NCI-H1436 treated with DMSO at 0.1 percent for 48 hours (cell line): ENCODE measurements at places on chromosomes 11 and 22.

DNA sequence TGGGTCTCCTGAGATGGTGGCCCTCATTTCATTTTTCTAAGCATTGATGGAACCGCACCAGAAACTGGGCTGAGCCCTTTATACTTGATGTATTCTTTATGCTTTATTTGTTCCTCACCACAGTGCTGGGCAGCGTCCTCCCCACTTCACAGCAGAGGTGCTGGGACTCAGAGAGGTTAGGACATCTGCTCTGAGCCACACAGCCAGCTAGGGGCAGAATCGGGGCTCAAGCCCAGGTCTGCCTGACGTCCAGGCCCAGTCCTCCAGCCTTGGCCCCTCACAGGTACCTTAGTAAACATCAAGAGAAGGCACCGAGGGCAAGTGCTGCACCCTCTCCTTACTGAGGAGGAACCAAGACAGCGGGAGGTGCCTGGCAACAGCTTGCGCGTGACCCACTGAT lies 20.2 kb upstream of the SHISAL1 start:
- no peak for DNase-seq

DNA sequence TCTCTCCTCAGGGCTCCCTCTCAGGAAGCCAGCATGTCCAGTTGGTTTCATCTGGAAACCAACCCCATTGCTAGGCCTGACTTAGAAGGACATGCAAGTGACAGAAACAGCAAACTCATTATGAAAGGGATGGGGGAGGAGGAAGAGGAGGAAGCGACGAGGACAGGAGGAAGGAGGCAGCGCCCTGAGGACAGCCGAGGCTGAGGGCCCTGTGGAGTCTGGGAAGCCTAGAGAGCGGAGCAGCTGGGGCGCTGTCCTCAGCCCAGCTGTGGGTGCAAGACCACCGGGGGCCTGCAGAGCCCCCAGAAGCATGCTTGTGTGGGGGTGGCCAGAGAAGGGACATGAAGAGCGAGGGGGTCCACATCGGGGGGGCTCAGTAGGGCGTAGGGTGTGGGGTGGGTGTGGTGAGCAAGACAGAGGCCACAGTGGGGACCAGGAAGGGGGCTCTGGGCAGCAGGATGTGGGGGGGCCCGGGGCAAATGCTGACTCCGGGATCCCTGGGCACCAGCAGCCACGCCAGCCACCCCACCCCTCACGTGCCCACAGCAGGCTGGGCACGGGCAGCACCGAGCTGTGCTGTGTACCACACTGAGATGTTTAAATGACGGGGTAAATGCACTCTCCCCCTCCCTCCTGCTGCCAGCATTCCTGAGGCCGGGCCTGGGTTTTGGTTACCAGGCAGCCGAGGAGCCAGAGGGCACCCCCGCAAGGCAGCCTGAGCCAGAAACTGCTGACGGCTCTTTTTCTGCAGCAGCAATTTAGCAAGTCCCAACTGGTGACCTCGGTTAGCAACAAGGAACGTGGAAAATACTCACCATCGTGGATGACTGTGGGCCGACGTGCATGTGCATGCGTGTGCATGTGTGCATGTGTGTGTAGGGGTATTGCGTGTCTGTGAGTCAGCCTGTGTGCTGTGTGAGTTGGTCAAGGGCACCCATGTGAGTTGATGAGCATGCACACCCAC lies 82.7 kb upstream of the LINC01488 start:
- no peak for DNase-seq

- no peak for DNase-seq
Observed at GRCh38 chr11:9396310-9396709, 11.9 kb downstream of the IPO7 start.

DNA sequence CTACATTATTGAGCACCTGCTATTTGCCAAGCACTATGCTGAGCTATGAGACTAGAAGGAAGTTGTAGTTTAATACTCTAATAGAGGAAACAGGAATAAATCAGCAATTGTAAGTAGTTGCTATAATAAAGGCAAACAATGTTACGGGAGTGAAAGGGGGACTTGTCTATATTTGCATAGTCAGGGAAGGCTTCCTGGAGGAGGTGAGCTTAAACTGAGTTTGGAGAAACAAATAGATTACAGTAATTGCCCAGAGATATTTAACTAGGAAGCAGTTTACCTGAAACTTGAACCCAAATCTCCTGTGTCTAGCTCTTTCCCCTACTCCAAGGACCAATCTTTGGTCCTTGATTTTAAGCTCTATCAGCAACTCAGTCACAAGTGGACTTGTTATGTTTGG lies 2.1 kb upstream of the ENTHD1 start:
- no peak for DNase-seq

DNA sequence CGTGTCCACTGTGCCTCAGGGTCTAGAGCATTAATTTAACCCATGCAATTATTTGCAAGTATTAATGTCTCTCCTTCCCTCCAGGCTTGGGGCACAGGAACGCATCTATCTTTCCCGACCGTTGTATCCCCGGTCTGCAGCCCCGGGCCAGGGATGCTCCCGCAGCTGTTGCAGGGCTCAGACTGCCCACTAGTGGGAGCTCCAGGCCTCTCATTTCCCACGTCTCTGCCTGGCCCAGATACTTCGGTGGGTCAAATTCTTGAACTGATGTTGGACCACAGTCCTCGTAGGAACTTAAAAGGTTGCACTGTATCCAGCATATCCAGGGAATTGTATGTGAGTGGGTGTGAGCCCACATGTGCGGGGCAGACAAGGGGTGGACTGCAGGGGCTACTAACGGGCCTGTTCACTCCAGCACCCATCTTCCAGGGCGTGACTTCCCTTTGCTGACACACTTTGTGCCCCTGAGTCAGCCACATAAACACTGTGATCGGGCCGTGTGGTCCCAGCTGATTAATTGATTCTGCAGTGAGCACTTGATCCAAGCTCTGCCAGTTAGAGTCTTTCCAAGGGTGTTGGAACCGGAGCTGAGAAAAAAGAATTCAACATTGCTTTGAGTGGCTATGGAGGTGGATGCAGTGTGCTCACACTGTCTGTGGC lies 451.3 kb downstream of the TBC1D22A start:
- DNase-seq: no peak

GRCh38 chr11:111370902-111371578 lies 8.0 kb downstream of the POU2AF1 start:
- no peak for DNase-seq

DNA sequence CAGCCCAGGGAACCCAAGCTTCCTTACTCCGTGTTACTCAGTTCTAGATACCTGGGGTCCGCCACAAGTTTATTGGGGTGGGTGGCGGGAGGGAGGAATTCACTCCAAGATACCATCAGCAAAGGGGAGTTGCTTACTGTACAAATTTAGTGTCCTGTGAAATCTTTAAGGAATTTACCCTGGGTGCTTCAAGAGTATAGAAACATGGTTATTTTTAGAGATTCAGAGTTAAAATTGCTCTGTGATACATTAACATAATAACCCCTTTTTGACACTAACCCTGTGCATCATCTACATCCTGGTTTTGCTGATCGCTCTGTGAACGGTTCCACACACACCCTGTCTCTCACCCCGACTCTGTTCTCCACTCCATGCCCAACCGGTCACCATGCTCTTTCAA lies 18.9 kb upstream of the LYVE1 start:
- DNase-seq: no peak

- no peak for DNase-seq
Observed at GRCh38 chr11:19101796-19102520, 15.0 kb upstream of the ZDHHC13 start.

DNA sequence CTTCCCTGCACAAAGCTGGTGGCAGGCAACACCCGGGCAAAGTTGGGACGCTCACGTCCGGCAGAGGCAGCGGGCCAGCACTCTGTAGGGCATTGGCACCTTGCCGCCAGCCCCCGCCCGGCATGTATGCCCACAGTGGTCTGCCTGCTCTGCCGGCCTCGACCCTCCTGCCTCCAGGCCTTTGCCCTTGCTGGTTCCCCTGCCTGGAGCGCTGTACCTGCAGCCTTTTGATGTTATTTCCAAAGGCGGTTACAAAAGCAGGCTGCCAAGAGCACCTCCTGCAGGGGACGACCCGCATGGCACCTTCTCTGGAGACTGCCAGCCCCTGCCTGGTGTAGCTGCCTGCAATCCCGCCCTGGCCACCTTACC lies 56.5 kb upstream of the SHISAL1 start:
- DNase-seq: no peak

GRCh38 chr11:117604336-117604995 lies 192.6 kb downstream of the DSCAML1 start:
- no peak for DNase-seq

DNA sequence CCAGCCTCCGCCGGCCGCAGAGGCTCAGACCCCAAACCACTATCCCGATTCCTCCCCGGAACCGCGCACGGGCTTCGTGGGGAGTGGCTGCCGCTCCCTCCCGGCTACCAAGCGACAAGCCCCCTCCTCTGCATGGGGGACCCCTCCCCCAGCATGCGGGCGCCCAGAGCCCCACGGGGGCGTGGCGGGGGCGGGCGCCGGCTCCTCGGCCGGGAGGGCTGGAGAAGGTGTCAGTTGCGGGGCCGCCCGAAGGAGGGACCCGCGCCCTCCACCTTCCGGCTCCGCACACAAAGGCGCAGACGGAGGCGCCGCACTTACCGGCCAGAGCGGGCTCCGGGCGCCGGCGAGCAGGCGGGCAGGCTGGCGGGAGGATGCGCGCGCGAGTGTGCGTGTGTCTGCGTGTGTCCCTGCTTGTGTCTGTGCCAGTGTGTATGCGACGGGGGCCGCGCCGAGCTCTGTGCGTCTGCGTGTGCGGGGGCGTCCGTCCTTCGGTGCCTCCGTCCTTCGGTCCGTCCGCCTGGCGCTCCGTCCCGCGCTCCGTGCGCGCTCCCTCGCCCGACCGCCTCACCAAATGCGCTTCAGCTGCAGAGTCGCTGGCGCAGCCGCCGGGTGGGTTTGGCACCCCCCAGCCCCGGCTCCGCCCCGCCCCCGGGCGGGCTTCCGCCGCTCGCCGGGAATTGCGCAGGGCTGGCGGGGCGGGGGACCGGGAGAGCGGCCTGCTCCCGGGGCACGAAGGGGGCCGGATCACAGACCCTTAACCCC lies at the start of gene PTPN5:
Gene PTPN5 (minus strand): TSS at position 592 of the 762 bp plus-strand sequence. CDS start 19,840 bp downstream, outside the sequence.
- no peak for DNase-seq

- no peak for DNase-seq
Observed at GRCh38 chr11:27433742-27434141, 38.8 kb downstream of the LGR4 start.

GRCh38 chr22:46209262-46209661 lies 40.8 kb downstream of the CDPF1 start:
- DNase-seq: no peak

DNA sequence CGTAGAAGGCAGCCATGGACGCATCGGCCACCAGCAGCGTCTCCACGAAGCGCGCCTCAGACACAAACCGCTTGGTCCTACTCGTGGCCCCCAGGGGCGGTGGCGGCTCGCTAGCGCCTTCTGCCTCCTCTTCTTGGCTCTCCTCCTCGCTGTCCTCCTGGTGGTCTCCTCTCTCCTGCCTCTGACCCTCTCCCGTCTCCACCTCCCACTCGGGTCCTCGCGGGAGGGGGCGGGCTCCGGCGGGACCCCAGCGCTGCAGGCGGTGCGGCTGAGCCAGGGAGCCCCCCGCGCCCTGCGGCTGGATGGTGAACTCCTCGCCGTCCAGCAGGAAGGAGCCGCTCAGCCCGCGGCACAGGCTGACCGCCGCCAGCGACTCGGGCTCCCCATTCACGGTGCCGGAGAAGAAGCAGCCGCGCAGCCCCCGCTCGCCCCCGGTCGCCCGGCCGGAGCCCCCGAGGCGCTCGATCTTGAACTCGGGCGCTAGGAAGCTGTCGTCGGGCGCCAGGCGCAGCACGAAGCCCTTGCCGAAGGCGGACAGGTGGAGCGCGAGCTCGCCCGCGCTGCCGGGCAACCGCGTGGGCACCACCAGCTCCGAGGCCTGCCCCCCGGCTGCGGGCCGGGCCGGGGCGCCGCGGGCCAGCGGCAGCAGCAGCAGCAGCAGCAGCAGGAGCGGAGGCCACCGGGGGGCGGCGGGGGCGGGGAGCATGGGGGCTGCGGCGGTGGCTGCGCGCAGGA lies 661 bp downstream of the ADAMTS8 start:
- no peak for DNase-seq

GRCh38 chr11:130882138-130882551 lies 34.1 kb downstream of the SNX19 start:
- DNase-seq: no peak

- DNase-seq: no peak
Observed at GRCh38 chr11:47716692-47717091, 1.5 kb upstream of the AGBL2 start.

- no peak for DNase-seq
Observed at GRCh38 chr11:118625976-118626375, 18.6 kb downstream of the PHLDB1 start.

GRCh38 chr11:134949121-134950090 lies 537.4 kb upstream of the B3GAT1 start:
- DNase-seq: no peak

- DNase-seq: no peak
Observed at GRCh38 chr22:44891791-44892190, 118.0 kb downstream of the PHF21B start.
